ENCODE measurements at places on chromosomes 13 and 19.

DNA sequence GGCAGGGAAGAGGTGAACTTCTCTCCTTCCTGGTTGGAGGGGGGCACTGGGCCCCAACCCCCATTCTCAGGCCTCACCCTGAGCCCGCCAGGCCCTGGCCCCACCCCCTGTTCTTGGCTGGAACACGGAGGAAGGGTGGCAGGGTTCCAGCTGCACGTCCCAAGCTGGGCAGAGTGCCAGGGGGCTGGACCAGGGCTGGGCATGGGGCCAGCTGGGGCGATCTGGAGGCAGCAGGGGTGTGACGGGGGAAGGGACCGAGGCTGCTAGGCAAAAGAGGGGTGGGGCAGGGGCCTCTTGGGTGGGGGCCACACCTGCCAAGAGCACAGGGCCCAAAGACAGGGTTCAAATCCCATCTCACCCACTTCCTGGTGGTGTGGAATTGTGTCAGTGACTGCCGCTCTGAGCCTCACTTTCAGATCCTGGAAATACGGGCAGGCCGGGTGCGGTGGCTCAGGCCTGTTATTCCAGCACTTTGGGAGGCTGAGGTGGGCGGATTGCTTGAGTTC is 2.2 kb downstream of the HIF3A start:
- no peak for DNase-seq

DNA sequence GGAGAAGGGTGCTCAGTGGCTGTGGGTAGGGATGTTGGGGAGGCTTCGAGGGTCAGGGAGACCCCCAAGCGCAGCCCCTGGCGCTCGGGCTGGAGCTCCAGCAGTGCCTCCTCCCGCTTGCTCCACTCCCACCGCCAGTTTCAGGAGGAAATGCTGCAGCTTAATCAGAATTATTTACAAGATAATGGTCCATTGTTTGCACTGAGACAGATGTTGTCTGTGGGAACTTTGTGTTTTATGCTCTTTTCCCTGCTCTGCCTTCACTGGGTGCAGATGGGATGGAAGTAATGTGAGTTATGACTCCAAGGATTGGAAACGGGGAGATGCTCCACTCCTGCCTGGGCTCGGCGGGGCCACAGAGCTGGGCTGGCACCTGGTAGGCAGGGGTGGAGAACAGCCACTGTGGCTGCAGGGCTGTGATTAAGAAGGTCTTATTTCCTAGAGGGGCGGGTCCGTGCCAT is 192.4 kb downstream of the ZNF536 start:
- no peak for DNase-seq

GRCh38 chr13:37484056-37484455 is 114.5 kb downstream of the POSTN start:
- no peak for DNase-seq

GRCh38 chr13:86986448-86986847 is 684.7 kb upstream of the SLITRK5 start:
- no peak for DNase-seq
